ENCODE measurements at places on chromosomes 2 and 18.

- DNase-seq, result no peak
Observed at GRCh38 chr2:30165617-30166016, 18.8 kb downstream of the YPEL5 start.

GRCh38 chr2:8229546-8229986, 452.3 kb upstream of the ID2 start:
- no peak for DNase-seq

DNA sequence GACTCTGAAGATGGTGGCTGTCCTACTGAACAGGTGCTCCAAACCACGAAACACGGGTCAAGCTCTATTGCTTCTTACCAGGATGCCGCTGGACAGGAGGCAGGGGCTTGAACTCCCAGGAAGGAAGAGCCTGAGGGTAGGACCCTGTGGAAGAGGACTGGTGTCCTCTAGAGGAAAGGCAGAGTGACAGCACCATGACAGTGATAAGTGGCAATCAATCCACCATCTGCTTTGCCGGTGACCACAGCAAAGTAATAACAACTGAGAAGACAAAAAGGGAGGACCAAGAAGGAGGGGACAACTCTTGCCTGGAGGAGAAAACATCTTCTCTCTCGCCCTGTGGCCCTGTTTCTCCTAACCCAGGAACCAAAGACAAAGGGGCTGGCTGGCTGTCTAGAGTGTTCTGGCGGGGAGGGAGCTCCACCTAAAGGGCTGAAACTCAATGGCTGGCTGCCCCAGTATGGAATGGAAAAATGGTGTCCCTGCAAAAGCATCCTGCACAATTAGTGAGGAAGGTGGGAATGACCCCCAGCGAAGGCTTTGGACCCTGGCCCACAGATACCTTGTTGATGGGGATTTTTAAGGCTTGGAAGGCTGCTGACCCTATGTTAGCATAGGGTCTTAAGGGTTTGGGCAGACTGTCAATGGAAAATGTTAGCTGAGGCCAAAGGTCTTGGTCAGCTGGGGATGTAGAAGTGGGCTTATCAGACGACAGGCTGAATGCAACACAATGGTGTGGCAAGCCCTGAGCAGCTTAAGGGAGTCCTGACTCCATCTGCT, 35.4 kb downstream of the PROC start:
- peak; percentile 26 for DNase-seq

DNA sequence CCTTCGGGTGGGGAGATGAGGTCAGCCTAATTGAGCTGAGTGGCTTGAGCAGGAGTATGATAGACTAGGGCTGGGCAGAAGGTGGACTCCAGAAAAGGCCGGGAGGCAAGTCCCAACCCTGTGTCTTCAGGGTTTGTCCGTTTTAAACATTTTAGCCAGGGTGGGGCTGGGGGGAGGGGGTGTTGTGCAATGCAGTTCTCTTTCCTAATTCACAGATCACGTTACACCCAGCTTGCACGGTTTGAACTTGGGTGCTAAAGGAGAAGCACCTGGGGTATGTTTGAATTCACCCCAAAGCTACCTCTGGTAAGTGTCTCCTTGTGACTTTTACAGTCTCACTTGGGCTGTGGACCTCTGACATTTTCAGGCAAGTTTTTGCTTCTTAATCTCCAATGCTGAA, 233.3 kb downstream of the AGAP1 start:
- no peak for DNase-seq
